ENCODE measurements at places on chromosomes 3 and 15.

- no peak for DNase-seq
These were observed 158.9 kb downstream of the ISL2 start for GRCh38 chr15:76495487-76495886.

DNA sequence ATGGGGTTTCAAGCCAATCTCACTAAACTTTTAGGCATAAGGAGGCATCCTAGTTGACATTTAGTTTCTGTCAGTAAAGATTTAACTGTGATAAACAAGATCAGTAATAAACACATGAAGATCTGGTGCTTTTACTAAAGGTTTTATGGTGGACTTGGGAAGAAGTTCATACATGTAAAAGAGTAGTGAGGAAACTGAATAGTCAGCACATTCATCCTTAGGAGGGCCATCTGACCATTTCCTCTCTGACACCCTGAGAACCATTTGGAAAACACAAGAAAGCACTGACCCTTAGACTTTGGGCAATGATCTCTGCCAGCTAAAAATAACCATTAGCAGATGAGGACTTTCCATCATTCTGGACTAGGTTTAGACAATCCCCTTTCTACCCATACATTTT lies 1040.9 kb downstream of the AGBL1 start:
- DNase-seq, result no peak

DNA sequence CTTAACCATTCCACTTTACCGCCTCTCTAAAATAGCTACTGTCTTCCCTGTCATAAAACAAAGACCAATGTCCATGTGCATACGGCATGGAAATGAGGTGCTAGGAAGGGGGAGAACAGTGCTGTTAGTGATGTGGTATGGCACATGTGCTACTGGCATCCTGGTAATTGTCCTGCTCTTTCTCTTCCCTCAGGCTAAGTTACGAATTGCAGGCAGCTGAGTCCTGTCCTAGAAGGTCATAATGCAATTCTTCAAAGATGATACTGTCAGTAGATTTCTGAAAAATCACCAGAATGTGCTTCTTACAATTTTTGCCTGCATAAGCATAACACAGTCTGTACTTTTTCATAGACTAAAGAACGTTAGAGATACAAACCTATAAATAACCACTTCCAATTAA lies 216.8 kb downstream of the RSL24D1 start:
- DNase-seq, result no peak

GRCh38 chr3:73073091-73073707 lies 11.7 kb downstream of the EBLN2 start:
- no peak for DNase-seq

GRCh38 chr3:55935241-55935640 lies 448.1 kb upstream of the WNT5A start:
- DNase-seq, result no peak

GRCh38 chr3:65422154-65422553 lies 616.6 kb downstream of the MAGI1 start:
- DNase-seq, result no peak

- DNase-seq, result no peak
These were observed 6.5 kb downstream of the TPM1 start for GRCh38 chr15:63048776-63049665.

DNA sequence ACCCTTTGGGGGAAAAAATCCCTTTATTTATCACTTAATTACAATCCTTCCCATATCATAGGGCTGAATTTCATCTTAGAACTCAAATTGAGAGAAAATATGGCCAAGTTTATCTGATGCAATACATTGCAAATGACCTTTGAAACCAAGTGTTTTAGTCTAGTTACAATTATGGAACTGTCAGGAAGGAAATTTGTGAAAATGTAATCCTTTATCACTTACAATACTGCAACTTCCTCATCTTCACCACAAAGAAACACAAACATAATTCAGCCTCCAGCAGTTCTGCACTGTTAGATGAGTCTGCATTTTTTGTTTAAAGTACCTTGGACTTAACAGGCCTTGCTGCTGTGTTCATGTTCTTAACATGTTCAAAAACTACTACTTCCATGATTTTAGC lies 4.6 kb downstream of the CCPG1 start:
- no peak for DNase-seq

- peak; percentile 91 for DNase-seq
These were observed 1.3 kb upstream of the THBS1 start for GRCh38 chr15:39579487-39580116.

GRCh38 chr15:70935631-70936030 lies 43.0 kb downstream of the LRRC49 start:
- DNase-seq, result no peak

GRCh38 chr15:60735559-60736047 lies 256.7 kb upstream of the ICE2 start:
- DNase-seq, result no peak

- DNase-seq, result no peak
These were observed 41.1 kb upstream of the AP3B2 start for GRCh38 chr15:82750831-82751180.

Measured in HS-27A (cell line).